COR-L47 (cell line): ENCODE measurements at places on chromosomes 16 and 17.

GRCh38 chr17:19975601-19976000 is 2.0 kb downstream of the AKAP10 start:
- no peak for DNase-seq

GRCh38 chr16:49415083-49415482 is 41.5 kb downstream of the C16orf78 start:
- DNase-seq: no peak

DNA sequence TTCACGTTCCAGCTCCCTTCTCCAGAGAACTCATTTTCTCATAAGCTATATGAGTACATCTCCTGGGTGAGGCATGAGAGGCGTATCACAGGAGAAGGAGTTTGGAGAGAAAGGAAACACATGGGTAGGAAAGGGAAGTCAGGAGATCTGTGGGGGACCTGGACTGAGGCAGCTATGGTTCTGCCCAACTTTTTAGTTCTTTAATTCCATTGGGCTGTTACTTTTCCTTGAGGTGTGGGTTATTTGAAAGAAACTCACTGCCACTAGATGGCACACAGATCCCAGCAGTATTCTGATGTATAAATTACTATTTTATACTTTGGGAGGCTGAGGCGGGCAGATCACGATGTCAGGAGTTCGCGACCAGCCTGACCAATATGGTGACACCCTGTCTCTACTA is 63.6 kb downstream of the NUP93 start:
- peak; percentile 25 for DNase-seq

- no peak for DNase-seq
Observed at GRCh38 chr16:73347500-73348375, 299.8 kb upstream of the ZFHX3 start.

GRCh38 chr17:50507871-50508572 is at the start of gene MYCBPAP:
TSS of gene MYCBPAP (plus strand) at chr17:50508439. CDS start at chr17:50508675, 236 bp downstream.
- no peak for DNase-seq

- DNase-seq: peak; percentile 22
Observed at GRCh38 chr17:6070430-6070912, 292 bp downstream of the WSCD1 start.

DNA sequence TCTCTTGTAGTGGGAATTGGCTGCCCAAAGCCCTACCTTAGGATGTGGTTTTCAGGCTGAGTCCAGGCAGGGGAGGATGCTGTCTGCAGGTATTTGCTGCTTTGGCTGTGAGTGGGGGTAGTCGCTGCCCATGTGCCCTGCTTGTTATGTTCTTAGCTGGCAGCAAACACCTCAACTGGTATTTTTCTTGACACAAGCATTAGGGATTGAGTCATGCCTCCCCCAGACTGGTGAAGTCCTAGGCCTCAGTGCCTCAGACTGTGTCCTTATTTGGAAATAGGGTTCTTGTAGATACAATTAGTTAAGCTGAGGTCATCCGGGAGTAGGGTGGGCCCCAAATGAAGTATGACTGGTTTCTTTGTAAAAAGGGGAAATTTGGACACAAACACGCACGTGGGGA is 808.3 kb upstream of the EEF2KMT start:
- DNase-seq: no peak

GRCh38 chr17:965311-965989 is 14.1 kb downstream of the NXN start:
- DNase-seq: no peak

DNA sequence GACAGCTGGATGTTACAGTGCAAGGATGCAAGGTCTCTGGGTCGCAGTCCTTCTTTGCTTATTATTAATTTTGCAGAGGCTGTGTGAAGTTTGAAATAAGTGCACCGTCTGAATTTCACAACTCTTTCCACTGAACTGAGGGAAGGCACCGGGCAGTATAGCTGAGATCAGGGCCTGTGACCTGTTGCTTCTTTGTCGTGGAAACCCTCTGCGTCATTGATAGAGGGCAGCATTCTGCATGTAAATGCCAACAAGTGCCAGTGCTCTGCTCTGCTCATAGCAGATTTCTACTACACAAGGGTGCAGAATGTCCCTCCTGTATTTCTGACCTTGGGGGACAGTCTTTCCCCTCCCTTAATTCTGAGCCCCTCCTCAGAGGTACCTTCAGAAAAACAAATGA is 26.0 kb downstream of the CD300LF start:
- no peak for DNase-seq

DNA sequence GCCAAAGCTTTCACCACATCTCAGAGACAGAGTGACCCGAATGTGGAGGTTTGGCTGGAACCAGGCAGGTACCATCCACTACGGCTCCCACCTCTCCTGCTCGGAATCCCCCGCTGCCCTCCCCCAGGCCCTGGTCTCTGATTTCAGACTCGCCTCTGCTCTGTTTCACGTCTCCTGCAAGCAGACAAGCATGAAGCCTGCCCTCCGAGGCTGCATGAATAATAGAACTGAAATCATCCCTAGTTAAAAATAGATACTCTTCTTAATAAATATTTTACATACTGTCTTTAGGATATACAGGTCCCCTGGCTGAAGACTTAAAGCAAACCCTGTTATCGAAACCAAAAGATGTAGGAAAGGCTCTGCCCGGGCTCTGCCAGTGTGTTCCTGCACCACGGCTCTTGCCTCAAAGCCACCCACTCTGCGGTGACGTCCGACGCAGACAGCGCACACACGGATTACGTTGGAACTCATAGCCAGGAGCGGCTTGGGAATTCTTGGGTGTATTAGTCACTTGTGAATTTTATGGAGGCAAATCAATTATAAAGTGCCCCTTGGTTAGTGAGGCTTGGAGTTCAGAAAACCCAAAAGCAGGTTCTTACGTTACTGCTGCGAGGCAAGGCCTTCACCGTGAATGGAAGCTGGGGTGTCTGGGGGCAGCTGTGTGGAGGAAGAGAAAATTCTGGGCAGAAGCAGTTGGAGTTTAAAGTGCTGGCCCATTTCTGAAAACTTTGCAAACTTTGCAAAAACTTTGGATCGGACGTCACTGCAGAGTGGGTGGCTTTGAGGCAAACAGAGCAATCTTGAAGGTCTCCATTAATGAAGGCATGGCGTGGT is 25.6 kb upstream of the NPTX1 start:
- no peak for DNase-seq

GRCh38 chr17:78415821-78416711 is 37.6 kb downstream of the PGS1 start:
- DNase-seq: no peak
